ENCODE measurements at places on chromosomes 3 and 15. TPM values are rescaled to one million over a fixed set of nuclear protein-coding genes. Genes with fewer than 3 reads are reported as not detected.

DNA sequence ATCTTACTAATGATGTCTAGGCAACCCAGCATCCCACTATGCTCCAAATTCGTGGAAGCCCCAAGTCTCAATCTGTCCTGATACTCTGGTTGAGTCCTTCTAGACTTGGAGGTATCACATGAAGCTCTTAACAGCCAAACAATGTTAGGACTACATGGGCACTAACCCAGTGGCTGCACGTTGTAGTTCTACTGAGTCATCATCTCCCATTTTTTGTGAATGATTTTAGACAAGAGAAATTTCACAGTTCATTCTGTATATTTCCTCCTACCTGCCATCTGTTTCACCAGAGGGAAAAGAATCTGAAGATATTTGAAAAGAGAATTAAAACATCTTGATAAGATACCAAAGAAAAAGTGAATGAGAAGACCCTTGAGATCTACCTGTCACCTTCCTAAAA, 9.8 kb upstream of the WWTR1 start:
- H3K4me3 ChIP-seq, result no peak overlapping the region
- H3K27me3 ChIP-seq, result no peaks in the 10 kb centered on the region
- DNase-seq, result no peak
- no peaks in the 10 kb centered on the region for H3K36me3 ChIP-seq
- no peak overlapping the region for H3K27ac ChIP-seq

The SEMA3F gene
- not detected for total RNA-seq

The PCBP4 gene
- total RNA-seq, result 20.5 TPM

The P2RY12 gene
- not detected for total RNA-seq

- DNase-seq, result no peak
- H3K27me3 ChIP-seq, result no peaks in the 10 kb centered on the region
- H3K4me3 ChIP-seq, result no peak overlapping the region
Measured at GRCh38 chr3:156772588-156773206, 53.5 kb upstream of the LEKR1 start.

The LIPH gene
- not detected for total RNA-seq

The NR2E3 gene
- not detected for total RNA-seq
